ENCODE measurements at places on chromosomes 11 and 22.
A peak's percentile ranks its signal among the peaks of the same experiment; 100 is the strongest.

DNA sequence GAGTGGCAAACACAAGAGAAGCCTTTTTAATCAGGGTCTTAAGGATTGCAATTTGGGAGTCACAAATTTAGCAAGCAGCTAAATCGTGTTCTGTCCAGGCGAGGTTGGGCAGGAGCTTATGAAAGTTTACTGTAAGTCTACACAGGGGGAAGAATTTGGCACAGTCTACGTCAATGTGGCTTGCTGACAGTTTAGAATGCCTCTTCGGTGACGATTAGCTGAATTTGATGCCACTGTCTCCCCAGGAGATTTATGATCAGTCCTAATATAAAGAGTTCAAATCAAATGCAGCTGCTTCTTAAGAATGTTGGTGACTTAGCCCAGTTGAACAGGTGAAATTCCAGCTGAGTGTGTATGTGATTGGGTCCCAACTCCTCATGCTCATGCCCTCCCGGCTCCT, 114.1 kb upstream of the CLPB start:
- DNase-seq = no peak

DNA sequence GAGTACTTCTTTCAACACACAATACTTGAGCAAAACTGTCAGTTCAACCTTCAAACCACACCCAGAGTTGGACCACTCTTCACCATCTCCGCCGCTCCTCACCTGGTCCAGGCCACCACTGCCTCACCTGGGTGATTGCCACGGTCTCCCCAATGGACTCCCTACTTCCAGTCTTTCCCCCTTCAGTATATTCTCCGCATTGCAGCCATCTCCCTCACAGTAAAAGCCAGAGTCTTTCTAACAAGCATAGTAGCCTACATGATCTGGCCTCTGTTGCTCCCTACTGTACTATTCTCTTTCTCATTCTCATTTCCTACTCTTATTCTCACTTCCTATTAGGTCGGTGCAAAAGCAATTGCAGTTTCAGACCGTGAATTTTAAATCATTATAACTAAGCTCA, 28.5 kb downstream of the AASDHPPT start:
- DNase-seq = no peak

- no peak for DNase-seq
Observed at GRCh38 chr22:49933236-49934159, 15.1 kb downstream of the CRELD2 start.

DNA sequence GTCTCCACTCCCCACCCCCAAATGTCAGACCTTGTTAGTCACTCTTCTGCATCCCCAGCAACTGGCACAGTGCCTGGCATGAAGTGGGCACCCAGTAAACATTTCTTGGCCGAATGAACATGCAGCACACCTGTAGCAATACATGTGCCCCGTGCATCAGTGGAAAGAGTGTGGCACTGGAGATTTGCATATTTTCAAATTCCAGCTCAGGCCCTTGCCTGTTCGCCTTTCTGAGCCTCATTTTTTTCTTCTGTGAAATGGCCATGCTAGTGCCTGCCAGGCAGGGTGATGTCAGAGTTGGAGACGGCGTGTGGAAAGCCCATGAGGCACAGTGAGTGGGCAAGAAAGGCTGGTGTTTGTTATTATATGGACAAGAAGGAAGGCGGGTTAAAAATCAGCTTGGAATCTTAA, 38.7 kb downstream of the CD82 start:
- DNase-seq = no peak

DNA sequence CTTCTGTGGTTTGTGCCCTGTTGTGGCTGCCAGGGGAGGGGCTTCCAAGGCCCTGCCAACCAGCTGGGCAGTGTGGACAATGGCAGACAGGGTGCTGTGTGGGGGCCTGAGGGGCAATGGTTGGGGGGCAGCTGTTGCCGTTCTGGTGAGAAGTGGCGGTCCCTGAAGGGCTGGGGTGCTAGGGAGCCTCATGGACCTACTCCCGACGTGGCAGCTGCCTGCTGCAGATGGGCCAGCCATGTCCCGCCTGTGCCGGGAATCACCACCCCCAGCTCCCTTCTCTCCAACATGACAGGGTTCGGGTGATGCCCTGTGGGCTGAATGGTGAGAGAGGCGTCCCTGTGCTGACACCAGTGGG, 74.2 kb downstream of the KCNQ1 start:
- DNase-seq = no peak

GRCh38 chr11:29320196-29320595, 696.6 kb downstream of the KCNA4 start:
- DNase-seq = no peak

GRCh38 chr11:64007160-64007628, 21.0 kb downstream of the OTUB1 start:
- DNase-seq = peak; percentile 64

Measured in inflammatory macrophage treated with lipopolysaccharide for 4 hours (primary cell).